SW480 (cell line): ENCODE measurements at places on chromosomes 1 and 21.
A peak's percentile ranks its signal among the peaks of the same experiment; 100 is the strongest.

DNA sequence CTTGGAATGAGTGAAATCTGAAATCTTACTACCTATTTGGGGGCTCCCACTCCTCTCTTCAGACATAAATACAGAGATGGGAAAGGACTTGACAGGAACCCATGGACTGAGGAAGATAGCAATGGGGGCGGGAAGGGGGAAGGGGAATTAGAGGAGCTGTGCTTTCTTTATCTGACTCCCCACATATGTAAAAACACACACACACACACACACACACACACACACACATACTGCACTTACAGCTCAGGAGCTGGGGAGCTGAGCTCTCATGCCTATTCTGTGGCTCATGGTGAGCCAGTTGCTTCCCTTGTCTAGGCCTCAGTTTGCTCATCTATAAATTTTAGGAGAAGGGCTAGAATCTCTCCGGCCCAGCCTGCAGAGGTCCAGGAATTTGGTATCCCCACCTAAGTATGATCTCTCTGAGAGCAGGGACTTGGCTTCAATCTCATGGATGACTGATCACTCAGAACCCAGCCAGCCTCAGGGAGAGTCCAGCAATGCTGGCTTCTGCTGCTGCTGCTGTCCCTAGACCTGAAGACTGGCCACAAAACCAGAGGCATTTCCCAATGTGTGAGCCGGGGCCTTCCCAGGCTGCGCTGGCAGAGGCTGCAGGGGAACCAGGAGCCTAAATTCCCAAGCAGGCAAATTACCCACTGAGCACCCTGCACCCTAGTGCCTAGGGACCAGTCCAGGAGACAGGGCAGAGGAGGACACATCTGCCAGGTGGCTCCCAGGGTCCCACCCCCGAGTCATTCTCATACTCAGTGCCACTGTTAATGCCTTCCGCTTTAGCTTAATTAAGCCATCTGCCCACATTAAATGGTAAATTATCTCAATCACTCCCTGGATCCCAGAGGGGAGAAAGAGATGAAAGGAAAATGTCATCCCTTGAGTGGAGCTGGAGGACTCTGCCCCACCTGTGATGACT, 57.5 kb upstream of the RBM15 start:
- DNase-seq = no peak

- no peak for DNase-seq
Measured at GRCh38 chr1:156496211-156496761, 4.3 kb downstream of the MEF2D start.

DNA sequence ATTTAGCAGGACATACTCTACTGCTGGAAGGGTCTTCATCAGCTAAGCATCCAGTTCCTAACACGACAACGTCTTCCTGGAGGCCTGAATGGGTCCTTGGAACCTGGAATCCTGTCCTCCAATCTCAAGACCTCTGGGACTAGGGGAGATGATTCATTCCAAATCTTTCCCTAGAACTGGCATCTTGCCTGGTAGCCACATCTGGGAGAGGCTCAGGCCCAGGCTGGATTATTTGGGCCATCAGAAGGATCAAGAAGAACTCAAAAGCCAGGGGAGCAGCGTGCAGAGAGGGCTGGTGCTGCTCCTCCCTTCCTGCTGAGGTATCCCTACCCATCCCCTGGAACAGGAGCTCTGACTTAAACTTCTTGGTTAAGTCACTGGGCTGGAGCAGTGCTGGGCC, 2.8 kb upstream of the PHLDA3 start:
- DNase-seq = no peak

- DNase-seq = no peak
Measured at GRCh38 chr1:230542681-230543080, 99.6 kb upstream of the COG2 start.

DNA sequence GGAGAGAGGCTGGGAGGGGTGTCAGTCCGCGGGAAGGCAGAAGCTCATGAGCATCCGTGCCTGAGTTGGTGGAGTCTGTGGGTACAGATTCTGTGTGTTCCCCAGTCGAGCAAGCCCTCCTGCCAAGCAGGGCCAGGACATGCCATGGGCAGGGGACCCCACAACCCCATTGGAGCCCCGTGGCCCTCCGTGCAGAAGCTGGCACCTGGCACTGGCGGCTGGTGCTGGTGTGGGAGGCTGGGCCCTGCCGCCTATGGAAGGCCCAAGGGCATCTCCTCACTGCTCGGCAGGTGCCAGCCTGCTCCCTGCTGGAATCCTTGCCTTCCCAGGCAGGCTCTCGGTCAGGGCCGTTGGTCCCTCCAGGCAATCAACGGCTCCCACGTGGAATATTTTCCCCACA, 73.7 kb downstream of the UBE2T start:
- no peak for DNase-seq

DNA sequence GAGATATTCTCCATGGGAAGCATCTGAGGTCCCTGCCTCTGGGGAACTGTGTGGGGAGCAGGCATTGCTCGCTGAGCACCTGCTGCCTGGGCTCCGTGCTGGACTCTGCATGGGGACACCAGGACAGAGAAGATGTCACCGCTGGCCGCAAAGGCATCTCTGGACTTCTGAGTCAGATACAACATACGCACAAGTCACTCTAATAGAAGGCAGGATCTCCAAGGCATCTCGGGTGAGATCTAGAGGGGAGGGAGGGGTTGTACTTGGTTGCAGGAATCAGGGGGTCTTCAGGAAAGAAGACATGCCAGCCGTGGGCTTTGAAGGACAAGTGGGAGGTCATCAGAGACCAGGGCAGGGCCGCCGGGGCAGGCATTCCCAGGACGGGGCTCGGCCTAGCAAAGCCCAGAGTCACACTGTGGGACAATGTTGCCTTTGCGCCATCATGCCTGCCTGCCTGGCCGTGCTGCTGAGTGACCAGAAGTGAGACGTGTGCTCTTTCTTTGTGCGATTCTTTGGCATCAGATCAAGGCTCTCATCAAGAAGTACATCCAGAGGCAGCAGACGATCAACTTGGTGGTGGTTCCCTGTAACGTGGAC, 28.3 kb downstream of the MX2 start:
- no peak for DNase-seq

GRCh38 chr1:38152351-38153065, 105.9 kb upstream of the POU3F1 start:
- peak; percentile 77 for DNase-seq

GRCh38 chr1:10874351-10874750, 77.9 kb upstream of the CASZ1 start:
- DNase-seq = no peak

GRCh38 chr1:68128157-68128556, 77.7 kb upstream of the DIRAS3 start:
- peak; percentile 95 for DNase-seq

DNA sequence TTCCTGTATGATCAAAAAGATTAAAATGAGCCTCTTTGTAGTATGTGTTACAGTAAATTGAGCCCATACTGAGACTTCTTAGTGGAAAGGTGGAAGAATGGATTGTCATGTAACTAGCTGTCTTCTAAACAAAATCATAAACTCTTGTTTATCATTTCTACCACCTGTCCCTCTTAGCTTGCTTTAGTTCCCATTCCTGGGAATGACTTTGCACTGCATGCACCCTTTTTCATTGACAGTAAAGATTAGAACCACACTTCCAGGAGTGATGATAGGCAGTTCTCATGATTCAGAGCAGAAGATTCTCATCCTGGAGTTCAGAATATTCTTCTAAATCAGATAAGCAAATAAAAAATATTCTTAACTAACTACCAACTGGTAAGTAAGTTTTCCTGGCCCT, 28.0 kb downstream of the DENND2D start:
- DNase-seq = no peak

DNA sequence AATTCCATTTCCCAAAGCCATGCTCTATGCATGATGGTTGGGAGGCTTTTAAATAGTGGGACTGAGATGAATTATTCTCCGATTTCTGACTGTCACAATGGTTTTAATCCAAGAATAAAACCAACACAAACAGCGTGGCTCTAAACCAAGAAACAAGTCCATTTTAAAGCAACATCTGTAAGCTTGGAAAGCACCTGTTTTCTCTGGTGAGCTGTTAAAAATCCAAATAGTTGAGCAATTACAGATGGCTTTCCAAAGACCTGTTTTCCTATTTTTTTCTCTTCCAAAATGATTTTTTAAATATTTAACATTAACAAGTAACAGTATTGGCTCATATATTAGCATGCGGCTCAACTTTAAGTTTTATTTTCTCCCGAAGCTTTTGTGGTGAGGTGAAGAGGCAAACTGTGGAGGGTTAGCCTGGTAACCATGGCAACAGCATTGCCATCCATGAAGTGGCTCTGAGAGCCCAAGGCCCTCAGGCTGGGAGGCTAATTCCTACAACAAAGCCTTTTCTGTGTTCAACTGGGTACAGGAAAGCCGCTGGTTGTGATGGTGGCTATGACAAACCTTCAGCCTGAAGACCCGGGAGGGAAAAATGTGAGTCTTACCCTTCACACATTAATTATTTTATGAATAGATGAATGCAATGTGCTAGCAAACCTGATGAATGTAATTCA, 56.7 kb upstream of the B3GALT5 start:
- DNase-seq = no peak

- DNase-seq = no peak
Measured at GRCh38 chr1:206143537-206144172, 26.5 kb upstream of the AVPR1B start.

DNA sequence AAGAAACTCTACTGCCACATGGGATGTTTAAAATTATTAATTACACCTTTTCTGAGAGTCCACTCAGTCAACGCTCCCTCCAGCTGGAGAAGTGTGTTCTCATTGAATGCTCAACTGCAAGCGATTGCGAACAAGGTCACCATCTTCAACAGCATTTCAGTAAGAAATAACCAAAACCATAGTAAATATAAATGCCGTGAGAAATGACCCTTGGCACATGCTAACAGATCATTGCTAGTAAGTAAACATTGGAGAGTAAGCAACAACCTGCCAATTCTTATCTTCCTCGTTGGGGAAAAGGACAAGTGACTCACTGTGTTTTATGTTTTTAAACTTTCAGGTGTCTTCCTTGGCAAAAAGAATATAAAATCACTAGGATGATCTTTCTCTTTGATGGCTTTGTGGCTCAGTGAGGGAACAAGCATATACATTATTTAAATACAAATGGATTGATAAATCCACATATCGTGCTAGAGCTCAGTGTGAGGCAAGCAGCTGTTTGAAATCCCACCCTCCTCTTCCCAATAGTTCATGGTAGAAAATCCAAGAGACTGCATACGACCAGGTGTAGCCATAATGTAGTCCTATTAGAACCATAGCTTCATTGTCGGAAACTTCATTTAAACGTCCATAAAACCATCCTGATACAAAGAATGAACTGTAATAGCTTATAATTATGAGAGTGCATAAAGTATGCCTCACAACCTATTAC, 214.6 kb downstream of the GRIK1 start:
- no peak for DNase-seq

DNA sequence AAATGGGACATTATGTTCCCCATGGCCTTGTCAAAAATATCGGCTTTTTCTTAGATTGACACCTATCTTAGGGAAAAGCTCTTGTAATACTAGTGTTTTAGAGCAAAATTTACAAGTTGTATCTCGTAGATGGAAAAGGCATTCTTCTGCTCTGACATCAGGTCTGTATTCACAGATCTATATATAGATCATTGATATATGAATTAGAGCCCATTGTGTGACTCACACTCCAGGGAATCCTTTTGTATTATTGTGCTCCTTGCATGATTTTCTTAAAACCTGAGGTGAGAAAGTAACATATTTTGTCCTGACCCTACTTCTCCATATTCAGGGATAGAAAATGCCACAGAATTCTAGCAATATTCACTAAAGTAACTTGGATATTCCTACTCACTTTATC, 1160.8 kb upstream of the B3GALT2 start:
- DNase-seq = no peak

- peak; percentile 5 for DNase-seq
Measured at GRCh38 chr1:212162635-212163034, 122.6 kb upstream of the PPP2R5A start.

DNA sequence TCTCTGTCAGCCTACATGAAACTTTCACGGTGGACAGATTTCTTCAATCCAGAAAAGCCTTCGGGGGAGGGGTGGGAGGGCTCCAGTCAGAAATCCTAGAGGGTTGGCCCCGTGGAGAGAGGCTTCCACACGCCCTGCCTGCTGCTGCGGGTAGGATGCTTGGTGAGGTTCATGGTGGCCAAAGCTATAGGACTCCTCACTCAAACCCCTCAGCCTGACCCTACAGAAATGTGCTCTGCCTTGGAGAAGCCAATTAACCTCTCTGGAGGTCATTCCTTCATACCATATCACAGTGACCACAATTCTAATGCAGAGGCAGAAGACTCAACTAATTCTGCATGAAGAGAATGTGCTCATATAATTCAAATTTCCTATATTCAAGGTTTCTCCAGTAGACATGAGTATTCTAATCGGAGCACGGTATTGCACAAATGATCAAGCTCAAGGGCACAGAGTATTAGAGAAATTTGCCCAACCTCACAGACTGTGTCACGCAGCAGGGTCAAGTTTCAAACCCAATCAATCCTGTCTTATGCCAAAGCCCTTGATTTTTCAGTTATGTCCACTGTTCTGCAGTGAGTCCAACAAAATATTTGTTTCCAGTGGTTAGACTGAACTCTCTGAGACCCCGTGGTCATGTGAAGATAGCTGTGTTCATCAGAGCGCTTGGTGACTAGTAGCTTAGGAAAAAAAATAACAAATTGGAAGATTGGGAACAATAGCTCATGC, 104.8 kb downstream of the TOMM20 start:
- no peak for DNase-seq

GRCh38 chr1:23066075-23066474, 46.8 kb downstream of the KDM1A start:
- DNase-seq = no peak

- peak; percentile 69 for DNase-seq
Measured at GRCh38 chr1:58576727-58577653, at the start of gene TACSTD2. Gene TACSTD2, minus strand, starts transcription at chr1:58577252. Its CDS starts 96 bp downstream, at chr1:58577156.

- DNase-seq = peak; percentile 53
Measured at GRCh38 chr1:248243204-248243603, 12.0 kb downstream of the OR2M4 start.

- no peak for DNase-seq
Measured at GRCh38 chr1:80657707-80658106, 1143.0 kb upstream of the ADGRL2 start.

DNA sequence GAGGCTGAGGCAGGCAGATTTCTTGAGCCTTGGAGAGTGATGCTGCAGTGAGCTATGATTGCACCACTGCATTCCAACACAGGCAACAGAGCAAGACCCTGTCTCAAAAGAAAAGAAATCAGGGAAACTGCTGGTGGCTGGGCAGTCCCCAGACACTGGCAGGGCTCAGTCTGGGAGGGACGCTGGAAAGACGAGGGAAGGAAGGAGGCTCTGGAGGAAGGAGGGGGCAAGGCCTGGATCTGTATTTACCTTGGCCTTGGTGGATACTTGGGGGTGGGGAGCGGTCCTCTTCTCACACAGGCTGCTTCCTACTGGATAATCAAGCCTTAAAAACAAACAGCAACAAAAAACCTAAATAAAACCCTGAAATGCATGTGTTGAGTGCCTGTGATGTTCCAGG, 24.4 kb downstream of the KCNQ4 start:
- no peak for DNase-seq

GRCh38 chr21:44370027-44370735, 16.8 kb downstream of the TRPM2 start:
- peak; percentile 85 for DNase-seq

DNA sequence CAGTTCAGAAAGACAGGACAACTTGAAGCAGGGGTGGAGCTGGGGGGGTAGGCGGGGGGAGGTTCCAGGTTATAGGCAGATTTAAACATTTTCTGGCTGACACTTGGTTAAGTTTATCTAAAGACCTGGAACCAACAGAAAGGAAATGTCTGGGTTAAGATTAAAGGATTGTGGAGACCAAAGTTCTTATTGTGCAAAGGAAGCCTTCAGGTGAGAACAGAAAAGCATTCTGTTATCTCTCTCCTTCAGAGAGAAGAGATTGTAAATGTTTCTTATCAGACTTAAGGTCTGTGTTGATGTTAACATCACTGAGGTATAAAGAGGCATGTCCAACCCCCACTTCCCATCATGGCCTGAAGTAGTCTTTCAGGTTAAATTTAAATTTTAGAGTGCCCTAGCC, 3.7 kb upstream of the ACADM start:
- no peak for DNase-seq
